CD4-positive, alpha-beta T cell (primary cell): ENCODE measurements at places on chromosomes 2 and 18.

DNA sequence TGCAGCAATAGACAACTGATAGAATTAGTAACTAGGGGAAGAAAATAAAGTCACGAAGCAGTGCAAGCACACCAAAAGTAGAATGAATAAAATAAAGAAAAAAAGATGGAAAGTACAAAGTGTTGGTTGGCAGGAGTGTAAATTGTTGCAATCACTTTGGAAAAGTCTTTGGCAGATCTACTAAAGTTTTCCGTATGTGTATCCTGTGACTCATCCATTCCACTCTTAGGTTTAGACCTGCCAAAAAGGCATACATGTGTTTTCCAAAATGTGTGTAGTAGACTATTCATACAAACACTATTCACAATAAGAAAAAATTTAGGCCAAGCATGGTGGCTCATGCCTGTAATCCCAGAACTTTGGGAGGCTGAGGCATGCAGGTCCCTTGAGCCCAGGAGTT is 282.1 kb upstream of the FSIP2 start:
- no peak for DNase-seq

GRCh38 chr18:23837591-23837990 is 148.3 kb downstream of the LAMA3 start:
- no peak for DNase-seq

DNA sequence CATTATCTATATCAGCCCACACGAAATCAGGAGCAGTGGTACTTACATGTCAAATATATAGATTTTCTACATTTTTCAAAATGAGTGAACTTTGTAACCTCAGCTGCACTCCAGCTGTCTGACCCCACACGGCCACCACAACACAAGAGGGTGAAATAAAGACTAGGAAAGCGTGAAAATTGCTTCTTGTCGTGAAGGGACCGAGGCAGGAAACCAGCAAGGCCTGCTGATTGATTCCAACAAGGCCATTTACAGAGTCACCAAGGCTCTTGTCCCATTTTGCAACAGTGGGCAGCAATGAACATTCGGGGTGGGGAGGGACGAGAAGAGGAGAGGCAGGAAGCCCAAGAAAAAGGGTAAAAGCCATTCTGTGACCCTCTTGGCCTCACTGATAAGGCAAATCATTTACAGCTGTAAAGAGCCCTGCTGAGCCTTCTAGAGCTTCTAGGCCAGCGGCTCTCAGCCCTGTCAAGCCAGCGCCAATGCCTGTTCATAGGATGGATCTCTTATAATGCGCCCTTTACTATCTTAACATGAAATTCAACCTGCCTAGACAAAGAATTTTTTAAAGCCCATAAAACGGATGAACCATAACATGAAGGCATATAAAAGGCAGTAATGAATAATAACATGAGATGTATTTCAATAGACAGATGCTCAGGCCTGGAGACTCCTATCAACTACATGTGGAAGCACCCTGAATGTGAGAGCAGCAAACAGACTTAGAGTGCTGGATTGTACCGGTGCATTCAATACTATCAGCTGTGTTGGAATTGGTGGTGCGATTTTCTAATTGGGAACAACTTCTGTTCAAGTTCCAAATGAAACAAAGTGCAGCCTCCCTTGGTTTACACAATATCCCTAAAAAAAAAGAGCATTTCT is 269.0 kb downstream of the CDCA7 start:
- DNase-seq = no peak

DNA sequence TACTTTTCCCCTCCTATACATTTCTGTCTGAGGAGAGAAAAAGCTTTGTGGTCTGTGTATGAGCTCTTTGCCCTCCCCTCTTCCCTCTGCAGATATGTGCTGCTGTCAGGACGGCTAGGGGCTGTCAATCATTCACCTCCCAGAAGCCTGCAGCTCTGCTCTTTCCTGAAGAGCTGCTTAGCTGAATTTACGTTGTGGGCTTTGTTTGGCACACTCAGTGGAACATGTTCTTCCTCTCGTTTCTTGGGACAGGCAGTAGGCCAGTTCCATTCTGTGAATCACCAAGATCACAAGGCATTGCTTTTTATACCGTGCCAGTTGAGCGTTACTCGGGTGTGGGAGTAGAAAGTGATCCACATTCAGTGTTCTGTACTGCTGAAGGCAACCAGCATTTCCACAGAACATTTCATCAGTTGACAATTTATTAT is 136.7 kb downstream of the LAMA3 start:
- no peak for DNase-seq

DNA sequence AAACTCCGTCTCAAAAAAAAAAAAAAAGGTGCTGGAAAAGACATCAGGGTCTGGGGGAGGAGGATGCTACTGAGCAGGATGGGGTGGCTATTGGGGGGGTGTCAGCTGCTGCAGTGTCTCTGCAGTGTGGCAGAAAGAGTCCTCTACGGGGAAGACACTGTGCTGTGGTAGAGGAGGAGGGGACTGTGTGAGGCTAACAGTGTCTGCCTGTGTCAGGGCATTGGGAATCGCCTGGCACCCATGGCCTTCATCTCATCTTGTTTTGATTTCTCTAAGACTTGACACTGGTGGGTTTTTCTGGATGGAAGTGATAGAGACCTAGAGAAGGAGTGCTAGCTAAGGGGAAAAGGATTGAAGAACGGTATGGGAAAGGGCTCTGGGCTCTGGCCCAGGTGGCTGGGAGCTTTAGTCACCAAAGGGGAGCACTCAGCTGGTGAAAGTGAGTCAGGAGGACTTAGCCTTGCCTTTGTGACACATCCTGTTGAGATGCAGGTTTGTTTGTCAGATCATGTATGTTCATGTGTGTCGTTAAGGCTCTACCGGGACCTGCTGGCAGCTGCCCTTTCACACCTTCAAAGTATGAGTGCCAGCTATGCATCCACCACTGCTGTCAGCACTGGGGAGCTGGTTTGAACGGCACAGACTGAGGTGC is 58.0 kb downstream of the FARP2 start:
- no peak for DNase-seq

DNA sequence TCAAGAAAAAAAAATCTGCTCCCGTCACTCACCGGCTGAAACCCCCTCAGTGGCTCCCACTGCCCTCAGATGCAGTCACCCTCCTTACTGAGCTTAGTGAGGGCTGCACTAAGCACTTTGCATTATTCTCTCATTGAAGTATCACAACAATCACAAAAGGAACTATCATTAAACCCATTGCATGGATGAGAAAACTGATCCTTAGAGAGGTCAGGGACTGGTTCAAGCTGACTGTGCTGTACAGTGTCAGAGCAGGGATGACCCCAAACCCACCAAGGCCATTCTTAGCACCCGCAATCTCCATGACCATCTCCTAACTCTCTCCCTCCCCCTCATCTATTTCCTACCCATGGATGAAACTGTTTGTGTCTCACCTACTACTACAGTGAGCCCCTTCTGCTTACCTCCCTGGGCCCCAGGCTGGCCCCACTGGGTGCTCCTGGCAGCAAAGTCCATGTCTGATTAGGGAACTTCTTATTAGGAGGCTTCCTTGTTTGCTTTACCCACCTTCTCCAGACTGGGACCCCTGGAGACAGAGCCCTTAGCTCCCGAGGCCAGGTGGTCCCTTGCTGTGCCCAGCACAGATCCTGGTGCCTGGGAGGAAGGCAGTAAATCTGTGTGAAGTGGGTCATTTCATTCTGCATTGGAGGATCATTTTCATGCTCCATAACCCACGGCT is 139.3 kb upstream of the ID2 start:
- no peak for DNase-seq

DNA sequence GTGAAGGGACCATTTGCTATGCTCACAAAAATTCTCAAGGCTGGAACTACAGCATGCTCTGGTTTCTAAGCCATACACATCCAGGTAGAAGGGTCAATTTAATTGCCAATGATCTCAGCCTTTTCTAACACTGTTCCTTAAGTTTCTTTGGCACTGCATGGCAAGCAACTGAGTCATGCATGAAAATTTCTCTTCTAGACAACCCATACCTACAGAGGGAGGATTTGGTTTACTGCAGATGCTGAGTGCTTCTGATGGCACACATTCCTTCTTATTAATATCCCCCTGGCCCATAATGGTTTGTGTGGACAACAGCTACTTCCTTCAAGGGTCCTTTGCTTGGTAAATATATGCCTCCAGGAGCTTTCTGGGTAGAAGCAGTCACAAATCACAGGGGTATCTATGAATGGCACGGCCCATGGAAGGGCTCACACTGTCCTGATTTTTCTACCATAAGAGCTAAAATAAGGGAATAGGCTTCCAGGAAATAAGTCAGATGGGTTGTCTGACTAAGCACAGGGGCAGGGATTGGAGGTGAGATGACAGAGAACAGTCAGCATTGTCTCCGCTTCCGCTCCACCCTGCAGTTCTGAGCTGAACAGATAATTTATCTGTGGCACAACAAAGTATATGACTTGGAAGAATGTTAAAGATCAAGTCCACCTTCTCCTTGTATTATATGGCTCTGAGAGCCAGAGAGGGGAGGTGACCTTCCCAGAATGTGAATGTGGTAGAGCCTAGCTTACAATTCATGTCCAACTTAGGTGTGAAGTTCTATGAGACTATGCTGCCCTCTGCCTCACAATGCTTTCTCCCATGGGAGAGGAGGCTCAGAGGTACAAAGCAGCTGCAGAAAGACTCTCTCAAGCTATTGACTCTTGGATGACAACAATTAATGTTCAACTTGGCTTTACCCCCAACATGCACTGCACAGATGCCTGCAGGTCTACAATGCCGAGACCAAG is 199.2 kb upstream of the TNP1 start:
- DNase-seq = no peak

GRCh38 chr2:192669505-192670091 is 474.9 kb upstream of the TMEFF2 start:
- DNase-seq = no peak

DNA sequence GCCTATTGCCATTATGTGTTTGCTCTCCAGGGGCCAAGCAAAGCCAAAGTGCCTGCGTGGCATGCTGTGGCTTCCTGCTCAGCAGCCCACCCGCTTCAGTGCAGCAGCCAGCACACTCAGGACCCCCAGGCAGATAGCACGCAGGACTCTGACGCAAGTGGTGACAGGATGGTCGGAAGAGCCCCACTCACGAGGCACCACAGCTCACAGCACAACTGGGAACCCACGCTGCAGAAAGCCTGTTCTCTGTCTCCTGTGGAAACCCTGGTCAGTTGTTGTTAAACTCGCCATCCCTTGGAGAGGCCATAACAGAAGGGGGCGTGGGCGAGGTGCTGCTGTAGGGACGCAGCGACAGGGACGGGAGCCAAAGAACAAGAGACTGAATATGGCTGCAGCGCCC is 76.4 kb downstream of the HDAC4 start:
- DNase-seq = no peak
